Fibroblast of skin of scalp (primary cell): ENCODE measurements at places on chromosomes 7 and 10.
A peak's percentile ranks its signal among the peaks of the same experiment; 100 is the strongest.

DNA sequence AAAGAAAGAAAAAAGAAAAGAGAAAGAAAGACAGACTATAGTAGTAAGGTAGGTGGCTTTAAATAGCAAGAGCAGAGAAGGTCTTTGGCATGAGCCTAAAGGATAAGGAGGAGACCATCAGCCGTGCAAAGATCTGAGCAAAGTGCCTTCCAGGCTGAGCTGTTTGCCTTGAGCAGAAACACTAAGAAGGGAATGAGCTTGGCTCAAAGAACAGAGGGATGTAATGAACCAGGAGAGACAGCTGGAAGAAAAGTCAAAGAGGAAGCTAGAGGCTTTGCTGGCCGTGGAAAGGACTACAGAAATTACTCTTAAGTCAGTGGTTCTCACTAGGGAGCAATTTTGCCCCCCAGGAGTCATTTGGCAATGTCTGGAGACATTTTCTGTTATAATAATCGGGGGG lies 228.6 kb downstream of the FGFR2 start:
- DNase-seq = no peak

GRCh38 chr10:110625356-110625894 lies 18.7 kb upstream of the RBM20 start:
- DNase-seq = no peak

DNA sequence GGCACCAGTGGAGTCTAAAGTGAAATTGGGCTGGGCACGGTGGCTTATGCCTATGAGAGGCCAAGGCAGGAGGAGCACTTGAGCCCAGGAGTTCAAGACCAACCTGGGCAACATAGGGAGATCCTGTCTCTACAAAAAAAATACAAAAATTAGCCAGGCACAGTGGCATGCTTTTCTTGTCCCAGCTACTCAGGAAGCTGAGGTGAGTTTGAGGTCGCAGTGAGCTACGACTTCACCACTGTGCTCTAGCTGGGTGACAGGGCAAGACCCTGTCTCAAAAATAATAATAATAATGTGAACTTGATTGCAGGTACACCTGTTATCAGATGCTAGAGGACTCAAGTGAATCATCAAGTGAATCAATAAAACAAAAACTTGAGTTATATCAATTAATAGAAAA lies 108.0 kb downstream of the BTAF1 start:
- DNase-seq = no peak

- no peak for DNase-seq
Measured at GRCh38 chr10:19451356-19451755, 364.9 kb upstream of the PLXDC2 start.

DNA sequence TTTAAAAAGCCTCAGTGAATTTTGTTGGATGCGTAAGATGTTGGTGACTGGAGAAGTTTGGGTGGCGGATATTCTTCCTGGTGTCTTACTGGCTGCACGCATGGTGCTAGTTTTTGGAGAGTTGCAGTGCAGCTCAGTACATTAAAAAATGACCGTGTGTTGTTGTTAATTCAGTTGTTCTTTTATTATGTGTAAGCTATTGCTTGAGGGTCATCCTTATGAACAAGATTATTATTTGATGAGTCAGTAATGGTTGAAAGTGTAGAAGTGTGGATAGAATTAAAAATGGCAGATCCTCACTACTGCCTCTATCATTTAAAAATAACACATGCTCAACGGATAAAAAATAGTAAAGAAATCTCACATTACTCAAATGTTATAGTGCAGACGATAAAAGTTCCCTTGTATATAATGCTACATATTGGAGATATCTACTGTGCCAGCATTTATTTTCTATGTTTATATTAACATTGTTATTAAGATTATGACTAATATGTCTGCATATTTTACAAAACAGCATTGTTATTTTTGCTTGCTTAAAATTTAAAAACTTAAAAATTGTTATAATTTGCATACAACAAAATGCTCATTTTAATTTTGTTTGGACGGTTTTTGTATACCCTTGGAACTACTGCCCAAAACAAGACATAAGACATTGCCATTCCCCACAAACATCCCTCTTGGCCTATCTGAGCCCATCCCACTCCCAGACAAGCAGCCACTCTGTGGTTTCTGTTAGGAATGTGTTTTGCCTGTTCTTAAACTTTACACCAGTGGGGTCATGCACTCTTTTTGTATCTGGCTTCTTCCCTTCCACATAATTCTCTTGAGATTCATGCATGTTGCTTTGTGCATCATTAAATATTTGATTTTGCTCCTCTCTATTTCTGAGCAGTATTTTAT lies 142.0 kb downstream of the DOCK1 start:
- peak; percentile 64 for DNase-seq

- DNase-seq = no peak
Measured at GRCh38 chr10:79102498-79102874, 33.7 kb downstream of the ZMIZ1 start.

- no peak for DNase-seq
Measured at GRCh38 chr10:44089671-44090070, 295.2 kb downstream of the CXCL12 start.

DNA sequence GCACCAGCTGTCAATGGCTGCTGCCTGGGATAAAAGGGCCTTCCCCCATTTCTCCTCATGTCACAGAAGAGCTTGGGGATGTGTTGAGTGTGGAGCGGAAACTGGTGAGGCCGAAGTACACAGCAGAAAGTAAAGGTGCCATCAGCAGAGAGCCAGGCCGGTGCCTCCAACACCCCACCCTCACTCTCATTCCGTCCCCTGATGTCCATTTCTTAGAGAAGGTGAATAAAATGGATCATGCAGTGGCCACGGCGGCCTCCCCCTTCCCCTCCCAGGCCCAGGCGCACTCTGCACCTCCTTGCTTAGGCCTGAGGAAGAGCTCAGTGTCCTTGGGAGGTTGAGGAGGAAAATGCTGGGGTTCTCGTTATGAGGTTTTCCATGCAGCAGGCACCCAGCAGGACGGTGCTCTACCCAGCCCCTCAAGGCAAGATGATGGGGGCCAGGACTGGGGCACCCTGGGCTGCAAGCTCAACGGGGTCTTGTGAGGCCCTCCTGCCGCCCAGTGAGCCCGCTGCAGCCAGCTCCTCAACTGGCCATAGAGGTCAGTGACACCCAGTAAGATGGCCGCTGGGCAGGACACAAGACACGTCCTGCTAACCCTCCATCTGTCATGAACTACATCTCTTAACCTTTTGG lies 163.9 kb downstream of the ADARB2 start:
- no peak for DNase-seq

DNA sequence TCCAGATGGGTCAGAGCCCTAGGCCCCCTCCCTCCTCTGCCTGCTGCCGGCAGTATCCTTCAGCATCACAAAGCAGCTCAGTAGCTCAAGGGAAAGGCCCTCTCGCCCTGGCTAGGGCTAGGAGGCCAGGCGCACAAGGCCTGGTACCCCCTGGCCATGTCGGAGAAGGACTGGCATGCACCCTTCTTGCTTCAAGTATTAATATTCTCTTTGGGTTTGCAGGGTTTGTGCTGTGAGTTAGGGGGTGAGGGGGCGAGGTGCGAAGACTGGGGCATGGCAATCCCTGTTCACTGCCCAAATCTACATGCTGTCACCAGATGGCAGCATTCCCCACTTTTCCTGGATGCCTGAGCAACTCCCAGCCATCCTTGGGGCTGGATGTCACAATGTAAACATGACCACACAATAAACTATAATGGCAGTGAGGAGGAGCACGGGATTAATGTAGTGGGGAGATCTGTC lies 105.2 kb downstream of the NEURL1 start:
- DNase-seq = peak; percentile 83

GRCh38 chr10:107809889-107810288 lies 645.4 kb upstream of the SORCS1 start:
- DNase-seq = no peak

DNA sequence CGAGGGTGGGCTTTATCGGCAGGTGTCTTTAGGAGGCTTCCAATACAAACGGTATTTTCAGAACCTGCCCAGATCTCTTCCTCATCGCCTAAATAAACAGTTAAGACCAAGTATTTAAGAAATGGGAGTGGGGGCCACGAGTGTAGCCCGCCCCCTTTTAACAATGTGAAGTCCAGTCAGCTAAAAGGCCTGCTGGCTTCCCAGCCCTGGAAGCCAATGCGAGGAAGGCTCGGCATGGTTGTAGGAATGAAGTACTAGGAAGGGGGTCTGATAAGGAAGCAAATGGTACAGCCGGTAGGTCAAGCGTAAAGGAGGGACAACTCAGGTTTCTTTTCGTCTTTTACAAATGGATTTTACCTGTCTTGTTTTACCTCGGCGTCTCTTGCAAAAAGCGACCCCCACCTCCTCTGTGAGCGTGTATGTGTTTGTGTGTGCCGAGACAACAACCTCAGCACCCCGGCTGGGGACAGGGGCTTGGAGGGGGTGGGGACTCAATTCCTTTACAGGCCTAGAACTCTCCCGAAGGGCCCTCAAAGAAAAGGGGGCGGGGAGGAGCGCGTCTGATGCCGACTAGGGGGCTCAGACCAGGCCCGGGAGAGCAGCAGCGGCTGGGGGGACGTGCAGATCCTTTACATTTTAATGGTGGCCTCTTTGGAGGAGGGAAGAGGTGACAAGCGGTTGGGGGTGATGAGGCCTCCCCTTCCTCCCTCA lies 147.6 kb downstream of the GPR85 start:
- DNase-seq = peak; percentile 56

DNA sequence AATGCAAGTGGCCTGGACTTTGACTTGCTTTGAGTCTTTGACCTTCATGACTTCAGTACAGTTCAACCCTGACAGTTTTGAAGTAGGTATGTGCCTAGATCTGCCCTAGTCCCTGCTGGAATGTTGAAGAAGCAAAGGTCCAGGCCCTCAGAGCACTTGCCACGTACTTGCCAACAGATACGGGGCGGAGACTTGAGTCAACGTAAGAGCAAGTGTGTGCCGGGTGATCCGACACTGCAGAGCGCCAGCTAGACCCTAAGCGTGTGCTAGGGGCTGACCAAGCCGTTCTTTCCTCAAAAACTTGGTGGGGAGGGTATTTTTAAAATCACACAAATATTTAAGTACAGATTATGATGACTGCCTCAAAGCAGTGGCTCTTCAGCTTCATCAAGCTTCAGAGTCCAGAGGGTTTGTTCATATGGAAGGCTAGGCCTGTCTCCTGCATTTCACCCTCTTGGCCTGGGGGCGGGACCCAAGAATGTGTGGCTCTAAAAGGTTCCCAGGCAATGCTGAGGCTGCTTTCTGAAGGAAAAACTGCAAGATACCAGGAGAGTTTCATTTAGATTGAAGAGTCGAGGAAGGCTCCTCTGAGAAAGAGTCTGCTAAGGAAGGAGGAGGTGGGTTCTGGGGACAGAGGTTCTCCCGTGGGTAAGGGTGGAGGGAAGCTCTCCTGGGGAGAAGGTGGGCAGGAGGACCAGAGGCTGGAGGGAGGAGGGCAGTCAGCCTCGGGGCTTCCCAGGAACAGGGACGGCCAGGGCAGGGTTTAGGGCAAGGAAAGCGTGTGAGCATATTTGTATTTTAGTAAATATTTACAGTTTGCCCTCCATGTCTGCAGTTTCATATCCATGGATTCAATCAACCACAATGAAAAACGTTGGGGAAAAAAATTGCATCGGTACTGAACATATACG lies 160.3 kb downstream of the EGFR start:
- DNase-seq = no peak

DNA sequence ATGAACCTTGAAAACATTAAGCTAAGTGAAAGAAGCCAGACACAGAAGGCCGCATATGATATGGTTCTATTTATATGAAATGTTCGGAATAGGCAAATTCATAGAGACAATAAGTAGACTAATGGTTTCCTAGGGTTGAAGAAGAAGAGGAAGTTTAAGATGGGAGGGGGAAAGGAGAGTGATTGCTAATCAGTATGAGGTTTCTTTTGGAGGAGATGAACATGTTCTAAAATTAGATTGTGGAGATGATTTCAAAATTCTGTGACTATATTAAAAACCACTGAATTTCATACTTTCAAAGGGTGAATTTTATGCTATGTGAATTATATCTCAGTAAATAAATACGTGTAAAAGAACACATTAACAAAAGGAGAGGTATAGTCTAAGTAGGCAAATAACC lies 176.4 kb upstream of the HPS1 start:
- DNase-seq = no peak

GRCh38 chr7:126792521-126792920 lies 460.2 kb downstream of the GRM8 start:
- DNase-seq = no peak

GRCh38 chr7:85529831-85530230 lies 343.0 kb upstream of the SEMA3D start:
- peak; percentile 92 for DNase-seq

DNA sequence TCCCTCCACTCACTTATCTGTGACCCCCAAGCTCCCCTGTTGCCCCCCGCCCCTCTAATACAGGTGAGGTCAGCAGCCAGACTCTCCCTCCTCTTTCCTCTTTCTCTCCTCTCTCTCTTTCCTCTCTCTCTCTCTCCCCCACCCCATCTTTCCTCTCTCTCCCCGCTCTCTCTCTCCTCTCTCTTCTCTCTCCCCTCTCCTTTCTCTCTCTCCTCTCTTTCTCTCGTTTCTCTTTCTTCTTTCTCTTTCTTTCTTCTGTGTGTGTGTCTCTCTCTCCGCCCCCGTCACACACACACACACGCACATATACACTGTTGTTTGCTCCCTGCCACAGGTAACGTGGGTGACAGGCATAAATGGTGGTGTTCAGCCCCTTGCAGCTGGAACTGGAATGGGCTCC lies 37.2 kb upstream of the PSMG3 start:
- no peak for DNase-seq
